ENCODE measurements at places on chromosomes 16 and 17.

DNA sequence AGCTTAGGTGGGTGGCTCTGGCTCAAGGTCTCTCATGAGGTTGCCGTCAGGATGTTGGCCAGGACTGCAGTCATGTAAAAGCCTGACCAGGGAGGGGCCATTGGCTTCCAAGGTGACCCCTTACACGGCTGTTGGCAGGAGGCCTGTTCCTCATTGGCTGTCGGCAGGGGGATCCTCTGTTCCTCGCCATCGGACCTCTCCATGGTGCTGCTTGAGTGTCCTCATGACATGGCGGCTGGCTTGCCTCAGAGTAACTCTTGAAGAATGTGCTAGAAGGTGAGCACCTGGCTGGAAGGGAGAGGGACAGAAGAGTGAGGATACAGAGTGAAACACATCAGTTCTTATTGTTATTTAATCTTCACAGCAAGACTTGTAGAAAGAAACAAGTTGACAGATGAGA lies 4.7 kb upstream of the RPRML start:
- no peak for DNase-seq

DNA sequence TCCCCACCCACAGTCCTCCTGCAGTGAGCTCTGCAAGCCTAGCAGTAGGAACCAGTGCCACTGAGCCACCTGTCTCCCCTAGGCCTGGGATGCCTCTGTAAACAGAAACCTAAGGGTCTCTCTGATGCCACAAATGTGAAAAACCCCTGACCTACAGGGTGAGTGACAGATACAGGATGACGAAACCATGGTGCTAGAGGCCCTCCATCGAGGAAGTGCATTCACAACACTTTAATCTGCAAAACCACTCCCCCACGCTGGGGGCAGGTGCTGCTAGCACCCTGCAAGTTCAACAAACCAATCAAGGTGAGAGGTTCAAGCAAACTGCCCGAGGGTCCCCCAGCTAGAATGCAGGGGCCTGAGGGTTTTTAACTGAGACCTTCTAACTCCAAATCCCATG lies 59.5 kb downstream of the CDYL2 start:
- no peak for DNase-seq

DNA sequence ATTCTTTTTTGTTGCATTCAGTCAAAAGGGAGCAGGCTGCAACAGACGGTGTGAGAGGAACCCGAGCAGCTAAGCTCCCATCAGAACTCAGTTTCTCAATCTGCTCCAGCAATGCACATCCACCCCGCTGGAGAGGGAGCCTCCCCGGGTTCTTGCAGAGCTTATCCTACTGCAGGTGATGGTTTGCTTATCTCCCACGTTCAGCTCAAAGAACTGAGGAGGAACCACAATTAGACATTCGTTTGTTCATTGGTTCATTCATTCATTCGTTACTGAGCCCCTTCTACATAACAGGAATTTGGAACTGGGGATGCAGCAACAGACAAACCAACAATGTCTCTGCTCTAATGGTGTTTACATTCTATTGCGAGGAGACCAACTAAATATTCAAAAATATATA lies 22.2 kb upstream of the ALOX15 start:
- no peak for DNase-seq

GRCh38 chr16:77172951-77173350 lies 18.0 kb upstream of the MON1B start:
- DNase-seq = no peak

DNA sequence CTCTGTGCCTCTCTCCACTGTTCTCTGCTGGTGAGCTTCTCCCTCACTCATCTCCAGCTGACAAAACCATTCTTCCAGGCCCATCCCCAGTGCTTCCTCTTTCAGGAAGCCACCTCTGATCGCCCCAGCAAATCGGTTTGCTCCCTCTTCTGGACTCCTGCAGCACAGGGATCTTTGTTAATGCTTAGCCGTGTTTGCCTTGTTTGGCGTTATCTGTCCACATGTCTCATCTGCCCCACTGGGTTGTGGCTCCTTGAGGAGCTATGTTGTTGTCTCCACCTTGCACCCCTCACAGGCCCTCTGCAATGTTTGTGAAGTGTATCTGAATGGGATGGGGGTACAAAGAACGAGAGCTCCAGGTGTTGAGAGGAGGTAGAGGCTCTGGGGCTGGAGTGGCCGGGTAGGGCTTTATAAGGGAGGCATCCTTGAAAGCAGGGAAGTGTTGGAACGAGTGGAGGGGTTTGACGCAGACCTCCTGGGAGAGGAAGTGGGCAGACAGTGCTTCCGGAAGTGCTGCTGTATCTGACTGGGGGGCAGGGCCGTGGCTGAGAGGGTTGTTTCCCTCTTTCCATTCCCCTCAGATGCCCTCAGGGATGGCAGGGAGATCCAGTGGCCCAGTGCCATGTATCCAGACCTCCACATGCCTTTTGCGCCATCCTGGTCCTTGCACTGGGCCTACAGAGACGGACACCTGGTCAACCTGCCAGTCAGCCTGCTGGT lies 27.8 kb downstream of the CASKIN2 start:
- DNase-seq = no peak

DNA sequence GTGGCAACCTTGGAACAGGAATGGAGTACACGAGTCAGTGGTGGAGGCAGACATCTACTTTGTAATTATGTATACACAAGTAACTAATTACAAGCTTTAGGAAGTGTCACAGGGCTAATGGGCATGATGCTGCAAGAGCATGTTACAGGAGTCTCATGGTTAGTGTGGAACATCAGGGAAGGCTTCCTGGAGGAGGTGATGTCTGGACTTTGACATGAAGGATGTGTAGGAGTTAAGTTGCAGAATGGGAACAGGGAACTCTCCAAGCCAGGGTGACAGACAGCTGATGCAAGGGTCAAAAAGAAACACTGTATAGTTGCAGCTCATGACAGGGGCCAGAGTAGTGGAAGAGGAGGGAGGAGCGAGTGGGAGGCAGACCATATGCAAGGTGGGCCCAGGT lies 483.8 kb upstream of the EEF2KMT start:
- DNase-seq = no peak

- DNase-seq = no peak
These were observed 28.2 kb downstream of the ADCY9 start for GRCh38 chr16:4087990-4088577.

GRCh38 chr17:68204736-68205135 lies 43.1 kb upstream of the AMZ2 start:
- no peak for DNase-seq

- no peak for DNase-seq
These were observed 86.8 kb downstream of the USP32 start for GRCh38 chr17:60305141-60305540.

DNA sequence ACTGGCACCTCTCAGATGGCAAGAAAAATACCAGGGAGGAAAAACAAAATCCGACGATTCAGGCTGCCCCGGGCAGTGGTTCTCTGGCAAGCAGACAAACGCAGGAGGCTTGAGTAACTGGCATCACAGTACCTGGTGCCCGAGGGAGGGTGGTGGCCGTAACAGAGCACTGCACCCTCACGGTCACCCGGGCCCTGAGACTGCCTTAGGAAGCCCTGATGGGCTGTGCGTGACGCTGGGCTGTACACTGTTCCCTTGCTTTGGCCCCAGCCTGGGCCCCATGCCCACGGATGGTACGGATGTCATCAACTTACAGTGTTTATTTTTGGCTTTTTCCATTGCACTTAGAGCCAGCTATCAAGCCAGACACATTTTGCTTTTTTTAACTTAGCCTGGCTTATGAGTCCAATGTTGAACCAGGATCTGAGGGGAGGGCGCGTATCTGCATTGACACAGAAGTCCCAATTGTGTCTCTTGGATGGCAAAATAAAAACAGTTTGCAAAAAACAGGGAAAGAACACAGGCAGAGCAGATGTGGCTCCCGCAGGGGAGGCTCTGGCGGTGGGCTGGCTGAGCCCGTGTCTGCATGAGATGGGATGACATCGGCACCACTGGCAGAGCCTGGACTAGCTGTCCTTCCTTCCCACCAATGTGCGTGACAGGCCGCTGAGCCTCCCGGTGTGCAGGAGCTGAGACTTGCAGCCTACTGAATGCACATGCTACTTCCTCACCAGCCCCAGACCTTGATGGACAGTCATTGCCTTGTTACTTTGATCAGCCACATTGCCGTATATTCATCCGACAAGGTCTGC lies 287.7 kb downstream of the FOXL1 start:
- no peak for DNase-seq

DNA sequence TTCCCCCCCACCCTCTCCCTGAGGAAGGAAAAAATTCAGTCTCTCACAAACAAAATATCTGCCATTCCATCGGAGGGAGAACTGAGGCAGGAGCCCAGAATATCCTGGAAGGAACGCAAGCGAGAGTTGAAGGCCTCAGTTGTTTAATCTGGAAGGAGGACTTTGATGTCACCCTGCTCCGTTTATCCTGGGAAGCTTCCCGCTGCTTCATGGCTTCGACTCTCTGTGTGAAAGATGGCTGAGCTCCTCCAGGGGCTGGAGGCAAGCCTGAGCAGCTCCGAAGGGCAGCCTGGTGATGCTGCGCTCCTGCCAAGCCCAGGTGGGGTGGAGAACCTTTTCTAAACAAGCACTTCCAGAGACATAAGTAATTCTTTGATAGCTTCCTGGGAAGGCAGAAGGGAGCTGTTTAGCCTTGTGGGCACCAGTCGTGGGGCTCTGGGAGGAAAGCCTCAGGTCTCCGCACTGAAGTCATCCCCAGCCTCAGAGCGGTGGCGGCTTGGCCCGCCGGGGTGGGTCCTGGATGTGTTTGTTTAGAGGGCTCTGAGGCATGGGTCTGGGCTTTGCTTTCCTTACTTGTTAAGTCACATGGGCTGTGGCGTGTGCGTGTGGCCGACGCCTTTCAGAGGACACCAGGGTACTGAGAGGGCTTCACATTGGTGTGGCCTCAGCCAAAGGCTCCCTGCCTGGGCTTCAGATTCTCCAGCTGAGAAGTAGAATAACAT lies 7.9 kb downstream of the NKD1 start:
- no peak for DNase-seq

All from left forelimb (tissue), 1 donor.